Astrocyte of the spinal cord (primary cell): ENCODE measurements at places on chromosomes 6 and 20.

DNA sequence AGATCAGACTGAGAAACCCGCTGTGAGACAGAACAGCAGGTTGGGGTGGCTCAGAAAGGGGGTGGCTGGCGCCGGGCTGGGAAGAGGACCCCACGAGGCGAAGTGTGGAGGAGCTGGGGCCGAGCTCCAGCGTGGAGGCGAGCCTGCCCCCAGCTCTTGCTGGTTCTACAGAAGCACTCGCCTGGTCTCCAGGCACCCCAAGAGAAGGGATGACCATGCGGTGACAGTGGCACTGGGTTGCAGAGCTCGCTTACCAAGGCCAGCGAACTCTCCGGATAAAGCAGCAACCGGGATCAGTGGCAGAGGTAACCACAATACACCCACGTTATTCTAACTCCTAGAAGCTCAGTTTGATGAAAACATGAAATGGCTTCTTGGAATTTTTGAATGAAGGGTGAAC lies 26.5 kb downstream of the THBS2 start:
- no peak for DNase-seq

GRCh38 chr6:147255948-147256674 lies 51.9 kb downstream of the STXBP5 start:
- no peak for DNase-seq

DNA sequence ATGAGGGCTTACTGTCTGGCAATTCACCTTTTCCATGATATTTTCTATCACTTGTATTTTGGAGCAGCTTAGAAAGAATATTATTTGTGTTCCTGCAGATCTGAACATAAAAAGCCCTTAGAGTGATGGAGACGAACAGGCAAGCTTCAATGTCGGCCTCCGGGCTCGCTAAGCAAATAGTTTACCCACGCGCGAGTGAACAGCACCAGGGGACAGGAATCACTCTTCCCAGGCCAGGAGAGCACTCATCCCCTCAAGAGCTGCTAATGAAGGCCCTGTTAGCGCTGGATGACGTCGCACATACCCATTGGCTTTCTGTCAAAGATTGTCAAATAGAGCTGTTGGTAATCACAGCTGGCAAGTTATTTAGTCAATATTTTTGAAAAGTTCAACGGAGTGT lies 395.7 kb downstream of the ZFAND3 start:
- no peak for DNase-seq

DNA sequence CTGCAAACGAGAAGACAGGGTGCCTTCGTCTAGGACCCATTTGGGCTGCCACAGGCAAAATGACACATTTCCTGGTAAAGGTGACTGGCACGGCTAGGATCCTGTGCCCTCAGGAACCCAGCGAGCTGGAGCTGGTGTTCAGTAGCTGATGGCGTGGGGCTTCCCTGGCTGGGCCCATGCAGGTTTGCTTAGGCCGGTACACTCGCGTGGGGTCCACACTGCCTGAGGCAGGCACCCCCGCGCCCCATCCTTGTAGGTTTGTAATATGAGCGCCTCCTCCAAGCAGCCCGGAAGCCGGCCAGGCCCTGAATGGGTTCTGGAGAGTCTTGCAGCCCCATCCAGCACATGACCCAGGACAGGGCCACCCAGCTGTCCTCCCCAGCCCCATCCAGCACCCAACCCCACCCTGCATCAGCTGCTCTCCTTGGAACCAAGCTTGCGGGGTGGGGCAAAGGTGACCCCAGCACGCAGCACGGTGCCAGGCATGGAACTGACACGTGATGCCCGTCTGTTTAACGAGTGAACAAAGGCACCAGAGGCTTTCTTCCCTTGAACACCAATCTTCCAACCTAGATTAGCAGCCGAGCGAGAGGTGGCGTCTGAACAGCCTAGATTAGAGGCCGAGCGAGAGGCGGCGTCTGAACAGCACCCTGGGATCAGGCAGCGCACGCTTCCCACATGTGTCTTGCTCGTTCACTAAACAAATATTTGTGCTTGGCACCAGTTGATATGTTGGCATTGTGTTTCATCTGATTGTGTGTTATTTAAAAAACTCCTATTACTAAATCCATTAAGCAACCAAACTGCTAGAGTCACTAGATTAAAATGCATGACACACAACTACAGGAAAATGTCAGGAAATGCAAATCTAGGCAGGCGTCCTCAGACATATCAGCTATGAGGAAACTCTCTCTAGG lies 112.1 kb downstream of the DLL1 start:
- peak; percentile 22 for DNase-seq

- DNase-seq, result no peak
Observed at GRCh38 chr6:37693546-37694250, 4.0 kb downstream of the MDGA1 start.

DNA sequence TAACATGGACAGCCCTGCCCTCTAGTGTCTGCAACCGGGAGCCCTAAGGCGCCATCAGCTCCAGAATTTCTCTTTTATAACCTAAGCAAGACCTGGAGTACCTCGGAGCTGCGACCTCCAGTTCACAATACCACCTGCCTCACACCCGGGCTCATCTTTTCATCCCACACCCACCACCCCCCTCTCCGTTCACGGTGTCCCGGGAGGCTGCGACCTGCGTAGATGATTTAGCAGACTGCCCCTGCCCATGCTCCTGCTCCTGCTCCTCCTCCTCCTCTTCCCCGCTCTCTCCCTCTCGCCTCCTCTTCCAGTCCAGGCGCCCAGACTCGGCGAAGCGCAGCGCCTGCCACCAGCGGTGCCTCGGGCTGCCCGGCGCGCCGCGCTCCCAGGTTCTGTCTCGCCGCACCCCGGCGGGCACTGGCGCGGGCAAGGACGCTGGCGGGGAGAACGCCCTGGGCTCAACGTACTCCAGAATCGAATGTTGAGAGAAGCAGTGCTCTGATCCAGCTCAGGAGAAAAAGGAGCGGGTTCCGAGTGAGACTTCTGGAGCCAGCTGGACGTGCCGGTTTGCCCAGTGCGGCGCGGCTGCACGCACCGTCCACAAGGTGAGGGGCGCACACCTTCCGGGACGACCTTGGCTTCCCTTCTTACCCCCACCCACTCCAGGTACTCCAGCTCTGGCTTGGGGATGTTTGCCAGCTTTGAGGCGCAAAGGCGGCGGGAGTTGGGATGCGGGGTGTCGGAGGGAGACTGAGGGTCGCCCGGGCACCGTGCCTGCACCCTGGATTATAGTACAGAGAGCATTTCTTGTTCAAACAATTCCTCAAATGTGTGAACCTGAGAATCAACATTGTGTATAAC lies at the start of gene HTR1E:
Gene HTR1E (plus strand): TSS at position 310 of the 861 bp plus-strand sequence. CDS start 77,807 bp downstream, outside the sequence.
- peak; percentile 23 for DNase-seq

GRCh38 chr6:166958926-166959861 lies 2.8 kb upstream of the RNASET2 start:
- DNase-seq, result no peak
